IMR-90 (cell line): ENCODE measurements at places on chromosomes 16 and 17. TPM values are rescaled to one million over a fixed set of nuclear protein-coding genes. Genes with fewer than 3 reads are reported as not detected.
A peak's percentile ranks its signal among the peaks of the same experiment; 100 is the strongest.

Gene TOX3
- total RNA-seq, result not detected in 2 replicates

DNA sequence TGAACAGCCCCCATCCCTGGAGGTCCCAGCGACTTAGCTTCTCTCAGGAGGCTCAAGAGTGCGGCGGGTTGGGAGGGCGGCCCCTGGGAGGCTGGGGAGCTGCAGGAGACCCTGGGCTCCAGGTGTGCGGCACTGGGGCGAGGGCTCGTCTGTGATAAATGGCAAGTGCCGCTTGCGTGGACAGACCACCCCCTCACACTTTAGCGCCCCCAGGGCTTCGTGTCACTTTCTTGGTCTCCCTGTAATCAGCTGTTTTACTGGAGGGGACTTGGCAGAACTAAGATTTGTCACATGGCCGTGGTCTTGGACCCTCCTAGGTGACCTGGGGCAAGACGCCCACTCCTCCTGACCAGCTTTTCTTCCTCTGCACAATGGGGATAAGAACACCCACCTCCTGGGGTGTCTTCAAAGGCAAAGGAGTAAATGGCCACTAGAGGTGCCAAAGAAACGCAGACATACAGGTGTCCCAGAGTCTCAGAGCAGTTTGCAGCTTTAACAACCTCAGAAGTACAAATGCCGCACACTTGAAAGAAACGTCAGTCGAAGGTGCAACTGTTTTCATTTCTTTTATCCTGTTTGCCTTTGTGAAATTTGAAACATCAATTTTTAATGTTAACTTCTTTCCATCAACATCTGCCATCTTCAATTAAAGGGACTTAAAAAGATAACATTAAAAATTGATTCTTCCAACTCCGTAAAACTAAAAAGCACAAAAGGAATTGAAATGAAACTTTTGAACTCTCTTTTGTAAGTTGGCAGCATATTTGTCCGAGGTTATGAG, 946 bp downstream of the OSGIN1 start:
- DNase-seq, result peak; percentile 32

Gene CES5A
- not detected in 2 replicates for total RNA-seq

DNA sequence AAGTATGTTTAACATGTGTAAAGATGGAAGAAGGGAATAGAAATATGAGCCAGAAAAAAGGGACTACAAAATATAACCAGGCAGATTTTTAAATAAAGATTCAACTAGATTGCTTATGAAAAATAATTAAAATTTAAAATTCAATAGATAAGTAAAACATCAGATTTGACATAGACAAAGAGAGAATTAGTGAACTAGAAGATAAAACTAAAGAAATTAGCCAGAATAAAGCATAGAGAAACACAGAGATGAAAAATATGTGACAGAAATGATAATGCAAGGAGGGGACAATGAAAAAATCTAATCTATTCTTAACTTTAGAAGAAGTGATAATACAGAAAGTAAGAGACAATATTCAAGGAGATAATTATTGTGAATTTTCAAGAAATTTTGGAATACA, 222.6 kb upstream of the PMFBP1 start:
- no peak for DNase-seq
